Stimulated activated naive CD8-positive, alpha-beta T cell treated with anti-CD3 and anti-CD28 coated beads, Interleukin-15, Interleukin-2, amounts not matched to agents 100 U/mL and 50 U/mL, for 24 hours (primary cell): ENCODE measurements at places on chromosomes 7 and 10.

DNA sequence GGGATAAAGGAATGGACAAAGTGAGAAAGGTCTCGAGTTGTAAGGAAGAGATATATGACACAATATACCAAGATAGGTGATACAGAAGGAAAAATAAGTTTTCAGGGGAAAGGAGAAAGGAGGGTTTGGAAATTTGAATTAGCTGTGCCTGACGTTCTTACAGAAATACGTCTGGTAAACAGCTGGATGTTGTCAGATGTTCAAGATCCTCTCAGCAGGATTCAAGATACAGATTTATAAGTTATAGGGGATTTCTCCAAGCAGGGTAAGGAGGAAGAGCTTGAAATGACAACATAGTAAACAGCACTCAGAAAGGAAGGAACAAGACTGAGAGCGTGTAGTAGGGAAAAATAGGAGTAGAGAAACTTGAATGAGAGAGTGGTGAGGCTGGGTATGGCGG lies 1184.1 kb downstream of the TYW1 start:
- no peak for DNase-seq

GRCh38 chr10:1287971-1288401 lies 231.8 kb downstream of the WDR37 start:
- no peak for DNase-seq

- peak; percentile 18 for DNase-seq
These were observed 561.2 kb upstream of the PHF14 start for GRCh38 chr7:10412422-10413019.

DNA sequence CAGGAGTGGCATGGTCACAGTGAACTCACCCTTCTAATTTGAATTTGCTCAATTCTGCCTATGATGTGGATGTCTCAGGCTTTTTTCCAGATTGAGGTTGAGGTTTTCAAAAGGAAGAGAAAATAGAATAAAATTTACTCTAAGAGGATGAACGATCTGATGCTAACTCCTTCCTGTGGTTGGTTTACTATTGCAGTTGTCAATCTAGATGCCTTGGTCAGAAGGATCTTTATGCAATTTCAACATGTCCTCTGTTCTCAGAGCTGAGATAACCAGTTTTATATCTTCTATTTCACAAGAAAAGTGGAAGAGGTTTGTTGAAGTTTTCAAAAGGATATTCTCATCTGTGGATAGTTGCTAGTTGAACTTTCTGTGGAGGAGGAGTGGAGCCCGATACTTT lies 150.7 kb upstream of the WDR11 start:
- no peak for DNase-seq

DNA sequence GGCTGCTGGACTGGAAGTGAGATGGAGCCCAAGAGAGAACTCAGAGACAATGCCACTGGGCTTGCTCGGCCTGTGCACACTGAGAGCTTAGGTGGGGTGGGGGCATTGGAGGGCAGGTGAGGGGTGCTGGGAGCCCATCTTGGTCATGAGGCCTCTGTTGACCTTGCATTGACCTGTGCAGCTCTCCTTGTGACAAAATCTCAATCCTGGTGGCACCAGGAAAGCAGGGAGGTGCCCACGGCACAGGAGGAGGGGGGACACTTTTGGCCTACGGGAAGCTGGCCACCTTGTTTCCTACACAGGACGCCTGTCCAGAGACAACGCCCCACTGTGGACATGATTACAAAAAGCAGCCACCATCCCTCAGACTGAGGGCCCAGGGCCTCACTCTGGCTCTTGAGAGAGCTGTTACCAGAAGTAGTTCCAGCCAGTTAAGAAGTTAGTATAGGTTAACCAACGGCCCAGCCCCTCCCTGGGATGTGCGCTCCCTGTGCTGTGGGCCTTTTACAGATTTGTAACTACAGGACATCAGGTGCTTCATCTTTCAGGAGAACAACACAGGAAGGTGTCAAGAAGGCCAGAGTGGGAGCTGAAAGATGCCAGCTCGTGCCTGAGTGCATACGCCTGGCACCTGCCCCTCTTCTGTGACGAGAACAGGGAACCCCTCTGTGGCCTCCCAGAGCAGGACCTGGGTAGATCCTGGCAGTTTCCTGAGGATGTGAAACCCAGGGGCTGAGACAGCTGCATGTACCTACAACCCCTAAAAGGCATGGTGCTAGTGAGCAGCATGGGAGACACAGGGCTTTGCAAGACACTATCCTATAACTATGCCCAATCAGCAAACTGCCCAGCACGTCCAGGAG lies 10.3 kb downstream of the PKD1L1 start:
- DNase-seq: no peak

DNA sequence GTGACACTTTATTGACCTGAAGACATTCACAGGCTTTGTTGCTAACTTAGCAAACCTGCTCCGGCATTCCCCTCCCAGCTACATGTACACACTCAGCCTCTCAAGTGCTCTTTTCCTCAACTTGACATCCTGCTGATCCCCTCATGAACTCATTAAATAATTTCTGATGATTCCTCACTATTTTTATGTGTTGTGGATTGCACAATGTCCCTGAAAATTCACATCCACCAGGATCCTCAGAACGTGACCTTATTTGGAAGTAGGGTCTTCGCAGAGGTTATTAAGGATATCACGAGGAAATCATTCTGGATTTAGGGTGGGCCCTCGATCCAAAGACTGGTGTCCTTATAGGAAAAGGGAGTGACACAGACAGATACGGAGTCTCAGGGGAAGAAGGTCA lies 27.3 kb downstream of the FIGNL1 start:
- no peak for DNase-seq

- no peak for DNase-seq
These were observed 130.3 kb downstream of the PKD1L1 start for GRCh38 chr7:47817917-47818316.

- DNase-seq: no peak
These were observed 89.5 kb downstream of the ZNF92 start for GRCh38 chr7:65463184-65463583.

- DNase-seq: no peak
These were observed 34.1 kb upstream of the NKX6-2 start for GRCh38 chr10:132820056-132820455.

- DNase-seq: no peak
These were observed 3.4 kb downstream of the SNX10 start for GRCh38 chr7:26295015-26295414.

DNA sequence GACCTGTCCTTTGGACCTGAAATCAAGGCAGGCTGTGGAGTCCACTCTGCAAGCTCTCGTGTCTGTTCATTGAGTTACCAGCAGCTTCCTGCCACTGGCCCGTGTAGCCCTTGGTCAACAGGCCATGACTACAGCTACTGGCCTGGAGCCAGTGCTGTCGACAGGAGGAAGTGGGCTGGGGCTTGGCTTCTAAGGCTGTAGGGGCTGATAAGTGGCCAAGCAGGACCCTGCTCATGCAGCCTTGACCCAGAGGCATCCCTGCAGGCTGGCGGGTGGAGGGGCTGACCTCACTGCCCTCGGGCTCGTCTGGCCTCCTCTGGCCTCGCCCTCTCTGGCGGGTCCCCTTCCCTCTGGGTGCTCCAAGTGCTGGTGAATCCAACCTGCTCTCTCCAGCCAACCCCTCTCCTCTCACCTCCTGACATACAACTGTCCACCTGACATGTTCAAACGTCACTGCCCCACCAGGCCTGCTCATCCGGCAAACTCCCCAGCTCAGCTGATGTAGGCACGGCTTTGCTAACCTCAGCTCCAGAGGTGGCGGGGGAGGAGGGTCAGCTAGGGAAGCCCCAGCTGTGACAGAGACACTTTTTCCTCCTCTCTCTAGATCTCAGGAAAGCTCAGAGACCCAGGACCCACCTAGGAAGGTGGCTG lies 188.6 kb upstream of the LYZL2 start:
- DNase-seq: no peak

DNA sequence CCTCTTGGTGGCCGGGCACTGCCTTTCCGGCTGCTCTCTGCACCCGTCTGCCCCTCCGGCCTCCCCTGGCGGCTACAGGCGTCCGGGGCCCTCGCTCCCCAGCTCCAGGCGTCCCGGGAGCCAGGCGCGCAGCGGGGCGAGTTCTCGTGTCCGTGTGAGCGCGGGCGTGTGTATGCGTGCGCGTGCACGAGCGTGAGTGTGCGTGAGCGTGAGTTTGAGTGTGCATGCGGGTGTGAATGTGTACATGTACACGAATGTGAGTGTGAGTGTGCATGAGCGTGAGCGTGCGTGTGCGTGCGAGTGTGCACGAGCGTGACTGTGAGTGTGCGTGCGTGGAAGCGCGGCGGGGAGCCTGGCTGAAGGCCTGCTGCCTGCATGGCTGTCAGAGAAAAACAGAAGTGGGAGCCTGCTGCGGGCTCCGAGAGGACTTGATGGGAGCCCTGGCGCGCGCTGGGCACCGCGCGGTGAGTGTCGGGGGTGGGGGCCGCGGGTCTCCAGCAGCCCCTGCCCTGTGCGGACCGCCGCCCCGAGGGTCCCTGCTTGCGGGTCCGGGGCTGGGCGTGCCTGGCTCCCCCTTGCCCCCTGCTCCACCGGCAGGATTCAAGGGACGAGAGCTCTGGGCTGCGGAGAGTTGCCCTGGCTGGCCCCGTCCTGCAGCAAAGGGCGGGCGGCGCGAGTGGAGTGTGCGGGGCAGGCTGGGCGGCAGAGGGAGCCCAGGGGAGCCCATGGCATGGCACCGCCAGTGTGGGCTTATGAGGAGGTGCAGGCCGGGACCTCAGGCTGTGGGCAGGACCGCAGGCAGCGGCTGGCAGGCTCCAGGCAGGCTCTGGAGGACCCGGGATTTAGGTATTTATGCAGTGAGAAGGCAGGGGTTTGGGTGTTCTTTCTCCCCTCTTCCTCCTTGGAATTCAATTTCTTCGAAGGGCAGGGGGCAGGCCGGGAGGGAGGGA lies 75.8 kb upstream of the EN2 start:
- DNase-seq: no peak

DNA sequence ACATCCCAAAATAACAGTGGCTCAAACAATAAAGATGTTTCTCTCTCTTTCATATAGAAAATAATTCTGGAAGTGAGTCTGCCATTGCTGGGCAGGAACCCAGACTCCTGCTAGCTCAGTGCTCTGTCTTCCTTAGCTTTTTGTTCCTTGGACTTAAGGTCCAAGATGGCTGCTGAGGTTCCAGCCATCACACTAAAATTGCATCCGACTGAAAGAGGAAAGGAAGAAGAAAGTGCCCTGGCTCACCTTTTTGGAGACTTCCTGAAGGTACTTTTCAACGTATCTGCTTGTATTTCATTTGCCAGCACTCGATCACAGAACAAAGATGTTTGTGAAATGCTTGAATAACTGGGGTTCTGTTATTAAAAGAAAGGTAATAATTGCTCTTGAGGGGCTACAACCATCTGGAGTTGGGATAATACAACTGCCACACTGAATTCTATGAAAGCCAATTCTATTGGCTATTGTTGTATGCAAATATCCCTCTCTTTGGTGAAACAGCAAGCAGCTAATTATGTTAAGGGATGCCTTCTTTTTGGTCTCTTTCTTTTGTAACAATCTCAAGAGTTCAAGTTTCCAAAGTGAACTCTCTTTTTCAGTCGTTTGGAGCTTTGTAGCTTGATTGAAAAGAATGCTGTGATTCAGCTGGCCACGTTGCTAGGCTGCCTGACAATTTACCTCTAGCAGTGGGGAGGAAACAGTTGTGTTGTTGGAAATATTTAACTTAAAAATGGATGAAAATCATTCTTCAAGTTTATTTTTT lies 83.9 kb downstream of the BAMBI start:
- DNase-seq: no peak

DNA sequence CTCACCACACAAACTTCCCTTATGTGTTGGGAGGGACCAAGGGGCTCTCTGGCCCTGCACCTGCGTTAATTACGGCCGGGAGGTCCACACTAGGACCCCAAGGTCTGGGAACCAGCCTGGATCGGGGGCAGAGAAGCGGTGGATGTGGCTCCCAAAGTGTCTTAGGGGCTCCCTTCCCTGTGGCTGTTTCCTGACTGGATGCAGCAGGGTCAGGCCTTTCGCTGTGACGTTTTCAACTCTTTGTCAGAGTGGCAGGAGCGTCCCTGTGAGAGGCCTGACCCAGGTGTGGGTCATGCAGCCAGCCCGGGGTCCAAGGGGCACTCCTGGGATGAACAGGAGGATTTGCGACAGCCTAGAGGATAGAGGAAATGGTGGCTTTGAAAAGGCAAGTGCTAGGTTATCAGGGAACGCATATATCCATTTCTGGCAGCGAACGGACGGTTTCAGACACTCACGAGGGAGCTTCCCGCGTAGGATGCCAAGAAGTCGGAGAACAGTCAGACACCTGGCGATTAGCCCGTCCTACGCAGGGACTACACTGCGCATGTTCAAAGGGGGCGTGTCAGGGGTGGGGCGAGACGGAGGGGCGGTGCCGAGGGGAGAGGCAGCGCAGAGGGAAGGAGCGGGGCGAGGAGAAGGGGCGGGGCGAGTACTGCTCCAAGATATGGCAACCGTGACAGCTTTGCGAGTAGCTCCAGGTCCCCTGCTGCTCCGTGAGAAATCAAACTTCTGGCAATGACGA lies 46.2 kb upstream of the ZNF716 start:
- no peak for DNase-seq

GRCh38 chr10:119403921-119404320 lies 138.6 kb downstream of the RGS10 start:
- no peak for DNase-seq

- peak; percentile 81 for DNase-seq
These were observed at the start of gene FBXW4 for GRCh38 chr10:101694674-101695403. Gene FBXW4 (minus strand): TSS chr10:101695170. CDS start chr10:101695105, 65 bp downstream.

- DNase-seq: no peak
These were observed 136.5 kb upstream of the NAMPT start for GRCh38 chr7:106421181-106421762.

DNA sequence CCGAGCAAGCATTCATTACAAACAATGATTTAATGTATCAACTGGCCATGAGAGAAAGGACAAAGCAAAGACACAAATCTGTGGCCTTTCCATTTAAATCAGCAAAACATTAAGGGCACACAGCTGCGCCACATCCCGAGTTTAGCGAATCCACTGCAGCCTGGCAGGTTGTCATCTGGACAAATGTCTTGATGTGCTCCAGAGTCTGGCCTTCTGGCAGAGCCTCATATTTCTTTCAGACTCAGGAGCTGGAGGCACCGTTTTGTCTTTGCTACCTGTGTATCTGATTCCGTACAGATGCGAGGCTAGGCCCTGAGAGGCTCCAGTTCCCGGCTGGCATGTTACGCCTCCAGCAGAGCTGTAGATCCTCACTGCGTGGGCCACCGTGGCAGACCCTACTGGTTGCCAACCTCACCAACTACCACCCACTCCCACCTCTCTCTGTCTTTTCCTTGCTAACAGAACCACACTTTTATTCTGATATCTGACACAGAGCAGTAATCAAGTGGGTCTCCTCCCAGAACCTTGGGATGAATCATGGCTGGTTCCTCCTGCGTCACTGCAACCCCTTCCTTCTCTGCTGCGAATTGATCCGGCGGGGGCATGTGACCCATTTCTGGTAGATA lies 40.9 kb upstream of the EFCAB10 start:
- no peak for DNase-seq

DNA sequence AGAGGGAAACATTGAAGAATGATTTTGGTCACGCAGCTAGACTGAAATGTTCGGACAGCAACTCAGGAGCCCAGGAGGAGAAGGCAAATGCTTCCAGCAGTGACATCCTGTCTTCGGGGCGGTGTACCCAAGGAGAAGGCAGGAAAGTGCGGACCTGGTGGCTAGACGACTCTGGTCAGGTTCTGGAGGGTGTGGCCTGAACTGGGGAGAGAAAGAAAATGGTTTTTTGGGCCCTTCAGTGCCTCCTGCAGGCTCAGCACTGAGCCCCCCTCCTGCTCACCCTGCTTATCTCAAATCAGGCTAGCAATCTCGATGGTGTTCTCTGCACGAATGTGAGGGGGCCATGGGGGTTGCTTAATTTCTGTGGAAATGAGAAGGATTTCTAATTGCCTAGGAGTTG lies 26.7 kb upstream of the TARP start:
- no peak for DNase-seq

GRCh38 chr7:21365866-21366624 lies 61.8 kb upstream of the SP4 start:
- no peak for DNase-seq

GRCh38 chr10:100510533-100511308 lies 8.9 kb downstream of the SEC31B start:
- DNase-seq: peak; percentile 67
